CD4-positive, CD25-positive, alpha-beta regulatory T cell (primary cell): ENCODE measurements at places on chromosomes 7 and 10.

GRCh38 chr10:5589011-5589660 is 64.4 kb downstream of the CALML3 start:
- no peak for DNase-seq

GRCh38 chr7:21427182-21427870 is 557 bp upstream of the SP4 start:
- peak; percentile 99 for DNase-seq

DNA sequence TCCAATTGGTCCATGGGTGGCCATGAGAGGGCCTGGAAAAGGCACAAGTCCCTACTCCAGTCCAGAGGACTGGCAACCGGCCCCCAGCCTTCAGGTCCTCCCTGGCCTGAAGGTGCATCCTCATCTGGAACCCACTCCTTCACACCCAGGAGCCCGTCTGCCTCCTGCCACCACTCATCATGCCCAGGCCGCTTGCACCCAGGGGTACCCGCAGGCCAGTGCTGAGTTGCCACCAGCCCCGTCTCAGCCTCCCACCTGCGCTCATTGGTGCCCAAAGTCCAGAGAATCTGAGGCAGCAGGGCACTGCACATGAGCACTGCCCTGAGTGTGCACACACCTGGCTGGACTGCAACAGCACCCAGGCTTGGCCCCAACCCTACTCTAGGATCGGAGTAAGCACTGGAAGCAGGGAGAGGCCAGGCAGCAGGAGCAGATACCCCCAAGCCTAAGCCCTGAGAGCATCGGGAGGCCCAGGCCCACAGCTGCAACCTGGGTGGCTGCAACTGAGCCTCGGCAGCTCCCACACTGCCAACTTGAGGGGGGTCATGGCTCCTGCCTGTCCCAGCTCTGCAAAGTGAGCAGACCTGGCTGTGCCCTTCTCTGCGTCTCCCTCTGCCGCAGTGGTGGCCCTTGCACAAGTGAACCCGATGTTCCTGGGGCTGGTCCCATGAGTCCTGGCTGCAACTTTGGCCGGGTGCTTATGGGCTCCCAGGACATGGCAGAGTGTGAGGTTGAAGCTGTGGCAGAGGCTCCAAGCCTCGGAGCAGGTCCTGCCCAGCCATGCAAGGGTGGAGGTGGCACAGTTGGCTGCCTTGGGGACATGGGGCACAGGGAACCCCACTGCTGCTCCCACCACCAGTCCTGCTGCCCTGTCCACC is 44.3 kb downstream of the TCERG1L start:
- DNase-seq, result no peak

- no peak for DNase-seq
Measured at GRCh38 chr7:112286250-112287086, 80.0 kb downstream of the ZNF277 start.

DNA sequence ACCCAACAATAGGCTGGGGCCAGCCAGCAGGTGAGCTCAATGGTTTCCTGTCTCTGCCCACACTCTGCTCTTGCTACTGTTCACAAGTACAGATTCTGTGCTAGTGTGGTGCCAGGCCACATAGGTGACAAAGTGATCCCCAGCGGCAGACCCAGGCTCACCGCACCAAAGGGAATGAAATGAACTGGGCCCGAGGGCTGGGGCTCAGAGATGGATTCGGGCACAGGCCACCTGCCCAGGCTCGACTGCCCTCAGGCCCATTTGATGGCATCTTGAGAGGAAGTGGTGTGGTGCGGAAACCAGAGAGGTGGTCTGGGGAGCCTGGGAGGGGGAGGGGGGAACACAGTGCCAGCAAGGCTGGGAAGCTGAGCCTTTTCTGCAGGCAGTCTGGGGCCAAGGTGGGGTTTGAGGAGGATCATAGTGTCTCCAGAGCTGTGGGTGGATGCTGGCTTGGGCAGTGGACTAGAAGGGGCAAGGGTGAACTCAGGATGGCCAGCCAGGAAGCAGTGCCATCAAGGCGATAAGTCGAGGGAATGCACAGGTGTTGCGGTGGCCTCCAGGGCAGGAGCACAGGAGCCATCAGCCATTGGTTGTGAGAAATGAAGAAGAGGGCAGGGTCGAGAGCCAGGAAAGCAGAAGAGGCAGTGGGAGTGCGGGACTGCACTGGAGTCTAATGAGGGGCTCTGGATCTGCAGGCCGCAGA is 85.2 kb downstream of the ARHGAP22 start:
- DNase-seq, result no peak

DNA sequence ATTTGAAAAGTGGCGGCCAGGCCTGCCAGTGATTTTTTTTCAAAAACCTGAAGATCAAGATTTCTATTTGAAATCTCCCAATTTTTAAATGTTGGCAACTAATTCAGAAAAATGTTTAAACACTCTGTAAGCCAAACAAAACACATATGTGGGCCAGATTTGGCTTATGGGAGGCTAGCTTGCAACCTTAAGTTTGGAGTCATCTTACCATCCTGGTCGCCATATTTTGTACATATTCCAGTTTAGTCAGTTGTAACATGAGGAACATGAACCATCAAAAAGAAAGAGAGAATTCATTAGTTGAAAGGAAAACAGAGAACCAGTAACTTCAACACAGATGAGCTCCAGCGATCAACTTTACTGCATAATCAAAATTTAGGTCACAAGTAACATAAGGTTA is 115.4 kb downstream of the TMEM26 start:
- no peak for DNase-seq

- peak; percentile 15 for DNase-seq
Measured at GRCh38 chr7:87875151-87876039, 765 bp downstream of the SLC25A40 start.

DNA sequence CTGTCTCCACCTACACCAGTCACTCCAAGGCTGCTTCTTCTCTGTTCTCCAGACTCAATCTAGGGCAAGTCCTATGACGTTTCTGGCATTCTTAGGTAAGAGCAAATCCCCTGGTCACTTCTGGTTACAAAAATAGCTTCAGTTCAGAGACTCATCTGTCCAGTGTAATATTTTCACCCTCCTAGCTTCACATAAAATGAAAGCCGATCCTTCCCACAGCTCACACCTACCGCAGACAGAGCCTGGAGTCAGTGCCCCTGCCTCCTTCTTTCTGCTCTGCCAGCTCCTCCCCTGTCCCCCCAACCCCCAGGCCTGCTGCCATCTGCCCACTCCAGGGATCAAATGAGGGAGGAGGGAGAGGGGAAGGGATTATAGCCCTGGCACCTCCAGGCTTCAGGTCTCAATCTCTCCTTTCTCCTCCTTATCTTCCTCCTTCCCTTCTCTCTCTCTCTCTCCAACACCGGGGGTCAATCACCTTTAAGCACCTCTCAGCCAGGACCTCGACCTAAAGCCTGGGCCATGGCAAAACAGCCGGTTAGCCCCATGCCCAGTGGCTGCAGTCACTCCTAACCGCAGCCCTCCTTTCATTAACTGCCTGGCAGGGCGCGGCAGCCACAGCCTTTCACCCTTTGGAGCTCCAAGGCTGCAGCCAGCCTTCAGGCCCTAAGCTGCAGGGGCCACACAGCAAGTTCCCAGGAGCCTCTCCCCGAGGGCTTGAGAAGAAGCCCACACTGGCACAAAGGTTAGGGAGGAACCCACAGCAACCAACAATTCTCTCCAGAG is 292.6 kb upstream of the MGMT start:
- no peak for DNase-seq

DNA sequence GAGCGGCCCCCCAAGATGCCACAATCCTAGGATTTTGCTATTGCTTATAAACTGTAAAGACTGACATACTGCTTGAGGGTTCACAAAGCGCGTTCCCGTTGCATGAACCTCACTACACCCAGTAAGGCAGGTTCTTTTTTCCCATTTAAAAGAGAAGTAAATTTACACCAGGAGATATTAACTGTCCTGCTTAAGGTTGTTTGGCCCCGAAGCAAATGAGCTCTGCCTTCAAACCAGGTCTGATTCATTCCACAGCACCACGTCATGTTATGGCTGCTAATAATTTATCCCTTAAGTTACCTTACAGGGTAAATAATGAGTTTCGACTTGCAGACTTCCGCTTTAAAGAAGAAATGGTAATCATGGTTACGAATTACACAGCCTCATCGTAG is 559 bp upstream of the FKBP14 start:
- peak; percentile 74 for DNase-seq

GRCh38 chr10:35136263-35136815 is 9.7 kb downstream of the CREM start:
- DNase-seq, result no peak

- no peak for DNase-seq
Measured at GRCh38 chr10:75544386-75544785, 113.0 kb downstream of the LRMDA start.

DNA sequence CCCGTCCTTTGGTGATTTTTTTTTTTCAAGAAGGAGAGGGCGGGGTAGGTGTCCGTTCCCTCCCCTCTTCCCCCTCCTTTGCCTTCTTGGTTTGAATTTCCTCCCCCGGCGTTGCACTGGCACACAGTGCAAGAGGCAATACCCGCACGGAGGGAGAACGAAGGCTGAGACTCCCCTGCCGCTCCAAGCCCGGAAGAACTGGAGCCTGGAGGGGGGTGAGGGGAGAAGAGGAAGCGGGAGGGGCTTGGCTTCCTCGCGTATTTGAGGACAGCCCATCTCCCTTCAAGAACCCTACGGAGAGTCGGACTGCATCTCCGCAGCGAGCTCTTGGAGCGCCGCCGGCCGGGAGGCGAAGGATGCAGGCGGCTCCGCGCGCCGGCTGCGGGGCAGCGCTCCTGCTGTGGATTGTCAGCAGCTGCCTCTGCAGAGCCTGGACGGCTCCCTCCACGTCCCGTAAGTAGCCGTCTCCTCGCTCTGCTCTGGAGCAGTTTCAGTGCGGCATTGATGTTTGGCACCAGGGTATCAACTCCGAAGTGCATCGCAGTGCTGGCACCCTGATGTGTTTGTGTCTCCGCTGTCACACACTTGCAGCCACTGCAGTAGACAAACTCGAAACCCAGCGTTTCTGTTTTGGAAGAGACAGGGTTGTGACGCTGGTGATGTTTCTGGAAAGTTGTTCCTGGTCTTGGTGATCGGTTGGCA is at the start of gene CNTNAP2:
Gene CNTNAP2, plus strand, starts transcription at position 281 of the 702 bp plus-strand sequence. Its CDS starts 76 bp downstream, at position 357.
- DNase-seq, result no peak

GRCh38 chr10:64732372-64732957 is 1211.3 kb downstream of the REEP3 start:
- DNase-seq, result no peak

DNA sequence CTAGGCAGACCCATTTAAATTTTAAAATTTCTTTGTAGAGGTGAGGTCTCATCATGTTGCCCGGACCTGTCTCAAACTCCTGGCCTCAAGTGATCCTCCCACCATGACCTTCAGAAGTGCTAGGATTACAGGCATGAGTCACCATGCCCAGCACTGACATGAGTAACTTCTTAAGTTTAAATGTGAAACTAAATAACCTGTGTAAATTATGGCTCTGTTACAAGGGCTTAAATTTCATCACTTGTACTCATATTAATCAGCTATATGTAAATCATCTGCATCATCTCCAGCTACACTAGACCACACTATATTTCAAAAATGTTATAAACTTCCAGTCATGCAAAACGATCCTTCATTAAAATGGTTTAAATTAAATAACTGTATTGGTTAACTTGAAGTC is 56.1 kb downstream of the ATAD1 start:
- DNase-seq, result peak; percentile 60

DNA sequence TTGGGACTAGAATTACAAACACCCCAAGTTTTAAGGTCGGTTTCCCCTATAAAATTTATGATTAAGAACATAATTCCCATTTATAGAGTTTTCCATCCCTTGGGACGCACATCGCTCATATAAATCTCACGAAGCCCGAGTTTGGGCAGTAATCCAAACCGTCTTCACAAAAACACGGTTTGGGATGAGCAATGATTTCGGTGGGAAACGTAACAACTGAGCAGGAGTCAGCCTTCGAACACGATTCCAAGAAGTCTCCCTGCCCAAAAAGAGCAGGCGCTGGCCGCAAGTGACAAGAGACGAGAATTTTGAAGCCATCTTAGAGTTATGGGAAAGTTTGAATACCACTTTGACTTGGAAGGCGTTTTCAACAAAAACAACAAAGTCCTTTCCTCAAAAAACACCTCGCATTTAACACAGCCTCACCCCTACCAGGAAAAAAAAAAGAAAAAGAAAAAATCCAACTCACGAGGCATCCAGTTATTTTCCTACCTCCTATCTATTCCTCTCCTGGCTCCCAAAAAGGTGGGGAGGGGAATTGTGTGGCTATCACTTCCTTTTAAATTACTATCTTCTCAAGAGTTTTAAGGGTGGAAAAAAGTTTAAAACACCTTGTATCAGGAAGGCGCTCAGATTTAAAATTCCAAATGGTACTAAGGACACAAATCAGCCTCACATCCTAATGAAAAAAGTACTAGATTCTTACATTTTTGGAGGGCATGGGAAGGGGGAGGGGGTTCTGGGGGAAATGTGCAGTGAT is 1.6 kb downstream of the SEPHS1 start:
- no peak for DNase-seq

DNA sequence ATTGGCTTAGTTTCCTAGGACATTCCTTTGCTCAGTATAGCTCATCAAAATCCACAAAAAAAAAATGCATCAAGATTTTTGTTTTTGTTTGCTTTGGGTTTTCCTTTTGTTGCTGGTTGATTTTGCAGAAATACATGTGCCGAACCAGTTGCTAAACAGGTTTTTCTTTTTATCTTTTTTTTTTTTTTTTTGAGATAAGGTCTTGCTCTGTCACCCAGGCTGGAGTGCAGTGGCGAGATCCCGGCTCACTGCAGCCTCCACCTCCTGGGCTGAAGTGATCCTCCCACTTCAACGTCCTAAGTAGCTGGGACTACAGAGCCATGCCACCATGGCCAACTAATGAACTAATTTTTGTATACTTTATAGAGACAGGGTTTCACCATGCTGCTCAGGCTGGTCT is 8.3 kb downstream of the CSTF2T start:
- DNase-seq, result no peak

DNA sequence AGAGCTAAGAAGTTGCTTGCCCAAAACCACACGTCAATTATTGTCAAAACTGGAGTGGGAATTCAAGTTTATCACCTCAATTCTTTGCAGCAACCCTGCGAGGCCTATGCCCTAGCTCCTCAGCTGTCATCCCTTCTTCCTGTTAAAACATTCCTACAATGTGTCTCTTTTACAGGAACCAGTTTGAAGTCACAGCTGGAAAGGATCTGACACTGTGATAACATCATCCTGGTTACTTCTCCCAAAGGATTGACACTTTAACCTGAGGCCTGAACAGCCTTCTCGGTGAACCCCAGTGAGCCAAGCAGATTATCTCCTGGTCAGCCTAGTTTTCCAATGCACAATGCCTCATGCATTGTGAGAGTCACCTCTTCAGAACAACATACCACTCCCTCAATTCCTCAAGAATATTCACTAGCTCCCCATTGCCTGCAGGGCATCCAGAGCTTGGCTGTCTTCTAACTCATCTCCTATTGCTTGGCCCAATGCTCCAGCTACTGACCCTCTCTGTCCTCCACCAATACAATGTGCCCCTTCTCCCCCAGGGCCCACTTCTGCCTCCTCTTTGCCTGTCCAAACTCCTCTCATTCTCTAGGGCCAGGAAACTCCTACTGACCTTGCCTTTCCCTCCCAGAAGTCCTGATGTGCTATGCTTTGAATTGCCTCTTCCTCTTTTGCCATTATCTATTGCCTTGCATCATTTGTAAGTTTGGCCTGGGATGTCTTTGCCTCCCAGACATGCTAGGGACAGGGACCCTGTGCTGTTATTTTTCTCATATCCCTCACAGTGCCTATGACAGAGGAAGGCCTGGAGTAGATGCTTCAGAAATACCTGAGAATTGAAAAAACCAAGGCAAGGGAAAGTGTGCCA is 10.4 kb upstream of the DLG5 start:
- DNase-seq, result no peak

- no peak for DNase-seq
Measured at GRCh38 chr7:40199076-40199802, 64.4 kb downstream of the SUGCT start.
